NCI-H187 (cell line): ENCODE measurements at places on chromosomes 1 and 21.
A peak's percentile ranks its signal among the peaks of the same experiment; 100 is the strongest.

GRCh38 chr21:39082656-39083376 lies 100.4 kb downstream of the PSMG1 start:
- DNase-seq = peak; percentile 42

GRCh38 chr1:154423304-154423987 lies 18.3 kb downstream of the IL6R start:
- DNase-seq = no peak

DNA sequence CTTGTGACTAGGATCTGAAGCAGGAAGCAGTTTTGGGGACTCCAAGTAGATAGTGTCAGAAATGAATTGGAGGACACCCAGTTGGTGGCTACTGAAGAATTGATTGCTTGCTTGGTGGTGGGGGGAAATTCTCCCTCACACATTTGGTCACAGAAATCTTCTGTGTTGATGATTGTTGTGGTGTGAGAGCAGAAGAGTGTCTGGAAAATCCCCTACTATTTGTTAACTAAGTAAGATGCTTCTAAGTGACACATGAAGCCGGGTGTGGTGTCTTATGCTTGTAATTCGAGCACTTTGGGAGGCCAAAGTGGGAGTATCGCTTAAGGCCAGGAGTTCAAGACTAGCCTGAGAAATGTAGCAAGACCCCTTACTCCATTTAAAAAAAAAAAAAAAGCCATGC lies 22.5 kb upstream of the IPP start:
- no peak for DNase-seq

DNA sequence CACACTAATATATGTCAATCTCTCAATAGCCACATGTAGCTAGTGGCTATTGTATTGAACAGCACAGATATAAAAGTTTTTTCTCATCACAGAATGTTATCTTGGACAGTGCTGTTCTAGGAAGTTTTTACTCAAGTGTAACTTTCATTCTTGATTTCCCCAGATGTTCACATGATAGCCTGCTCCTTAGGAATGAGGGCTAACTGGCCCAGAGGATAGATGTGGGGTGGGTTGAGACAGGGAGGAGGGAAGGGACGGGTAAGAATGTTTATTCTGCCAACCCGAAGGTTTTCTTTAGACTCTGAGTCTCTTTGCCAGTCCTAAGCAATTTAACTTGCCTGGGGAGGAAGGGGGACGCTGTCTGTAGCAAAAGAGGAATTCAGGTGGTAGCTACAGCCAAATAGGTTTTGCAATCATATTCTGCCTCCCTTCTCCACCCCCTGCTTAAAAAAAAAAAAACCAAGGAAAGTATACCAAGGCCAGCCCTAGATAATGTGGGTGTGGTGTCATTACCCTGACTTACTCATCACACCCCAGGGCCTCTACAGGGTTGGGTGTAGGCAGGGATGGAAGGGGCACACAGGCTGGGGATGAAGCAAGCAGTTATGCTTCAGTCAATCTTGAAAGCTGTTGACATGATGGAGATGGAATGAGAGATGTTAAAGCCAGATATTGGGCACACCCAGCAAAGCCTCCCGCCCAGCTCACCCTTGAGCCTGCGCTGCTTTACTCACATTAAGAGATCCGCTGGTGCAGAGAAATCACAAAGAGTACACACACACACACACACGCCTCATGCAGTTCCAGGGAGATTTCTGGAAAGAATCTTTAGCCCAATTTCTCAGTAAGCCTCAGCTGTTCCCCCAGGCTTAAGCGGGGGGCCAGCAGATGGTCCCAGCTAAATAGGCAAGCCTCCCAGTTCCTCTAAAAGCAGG lies 59.9 kb downstream of the PLXNA2 start:
- peak; percentile 12 for DNase-seq

- DNase-seq = no peak
These were observed 51.7 kb downstream of the SLC16A1 start for GRCh38 chr1:112904071-112904830.

- peak; percentile 32 for DNase-seq
These were observed 22.3 kb downstream of the KCND3 start for GRCh38 chr1:111967067-111967690.

GRCh38 chr1:156241311-156241811 lies 623 bp upstream of the BGLAP start:
- DNase-seq = no peak

GRCh38 chr1:24735156-24735508 lies 10.1 kb upstream of the CLIC4 start:
- no peak for DNase-seq

- no peak for DNase-seq
These were observed at the start of gene LAPTM5 for GRCh38 chr1:30757352-30758120. Gene LAPTM5, minus strand, starts transcription at chr1:30757774. Its CDS starts 29 bp downstream, at chr1:30757745.

DNA sequence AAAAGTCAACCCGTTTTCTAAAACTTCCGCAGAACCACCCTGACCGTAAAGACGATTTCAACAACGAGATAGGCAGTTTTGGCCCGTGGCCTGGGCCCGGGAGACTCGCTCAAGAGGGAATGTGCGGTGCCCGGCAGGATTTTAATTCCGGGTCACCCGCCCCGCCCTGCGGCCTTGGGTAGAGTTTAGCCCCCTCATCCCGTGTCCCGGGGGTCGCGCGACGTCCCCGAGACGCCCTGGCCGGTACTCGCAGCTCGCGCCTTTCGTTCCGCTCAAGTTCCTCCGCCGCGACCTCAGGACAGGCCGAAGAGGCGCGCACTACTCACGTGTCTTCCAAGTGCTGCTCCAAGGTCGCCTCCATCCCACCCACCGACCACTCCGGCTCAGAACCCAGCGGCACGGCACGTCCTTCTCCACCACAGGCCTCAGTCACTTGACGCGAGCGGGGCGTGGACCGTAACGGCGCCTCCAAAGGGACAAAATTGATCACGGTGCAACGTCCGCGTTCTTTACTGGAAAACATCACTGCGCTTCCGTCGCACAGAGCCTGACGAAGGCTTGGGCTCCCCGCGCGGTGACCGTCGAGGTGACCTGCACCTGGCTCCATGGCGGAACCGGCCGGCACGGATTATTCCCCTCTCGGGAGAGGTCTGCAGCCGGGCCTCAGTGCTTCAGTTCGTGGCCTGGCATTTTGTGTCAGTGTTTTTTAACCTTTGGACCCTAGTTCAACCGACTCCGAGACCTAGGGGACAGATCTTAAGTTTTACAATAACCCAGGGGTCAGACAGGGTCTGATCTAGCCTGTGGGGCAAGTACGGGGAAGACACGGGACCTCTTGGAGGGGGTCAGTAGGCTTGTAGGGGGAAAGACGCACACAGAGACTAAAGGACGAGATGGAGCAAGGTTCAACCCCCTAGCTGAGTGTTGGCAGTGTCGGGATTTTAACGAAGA lies at the start of gene LAMTOR5:
Gene LAMTOR5 (minus strand): TSS at position 435 of the 951 bp plus-strand sequence. CDS start 74 bp downstream, at position 361.
- DNase-seq = peak; percentile 75

DNA sequence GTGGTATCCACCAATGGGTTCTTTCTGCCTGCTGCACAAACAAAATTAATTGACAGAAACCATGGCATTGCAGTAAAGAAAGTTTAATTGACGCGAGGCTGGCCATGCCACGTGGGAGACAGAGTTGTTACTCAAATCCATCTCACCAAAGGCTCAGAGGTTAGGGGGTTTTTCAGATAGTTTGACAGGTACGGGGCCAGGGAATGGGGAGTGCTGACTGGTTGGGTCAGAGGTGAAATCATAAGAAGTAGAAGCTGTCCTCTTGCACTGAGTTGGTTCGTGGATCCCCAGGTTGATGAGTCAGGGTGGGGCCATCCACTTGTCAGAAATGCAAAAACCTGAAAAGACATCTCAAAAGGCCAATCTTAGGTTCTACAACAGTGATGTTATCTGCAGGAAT lies 941 bp upstream of the TBCE start:
- DNase-seq = no peak

DNA sequence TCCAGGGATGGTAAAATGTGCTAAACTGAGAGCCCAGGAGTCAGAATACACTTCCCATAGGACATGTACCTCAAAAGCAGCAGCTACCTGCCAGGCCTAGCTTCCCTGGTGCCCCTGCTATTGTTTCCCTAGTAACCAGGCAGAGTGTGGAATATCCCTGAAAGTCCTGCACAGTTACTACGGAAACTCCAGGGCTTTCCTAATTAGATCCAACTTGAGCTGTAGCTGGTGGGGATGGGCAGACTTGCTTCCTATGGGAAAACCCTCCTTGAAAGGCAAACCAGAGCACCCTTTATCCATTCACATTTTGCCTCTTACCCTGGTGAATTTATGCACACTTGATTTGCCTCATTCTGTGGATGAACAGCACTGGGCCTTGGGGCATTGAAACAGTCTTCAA lies 559.9 kb upstream of the PBX1 start:
- DNase-seq = no peak
